KBM-7 (cell line): ENCODE measurements at places on chromosomes 1 and 21.

DNA sequence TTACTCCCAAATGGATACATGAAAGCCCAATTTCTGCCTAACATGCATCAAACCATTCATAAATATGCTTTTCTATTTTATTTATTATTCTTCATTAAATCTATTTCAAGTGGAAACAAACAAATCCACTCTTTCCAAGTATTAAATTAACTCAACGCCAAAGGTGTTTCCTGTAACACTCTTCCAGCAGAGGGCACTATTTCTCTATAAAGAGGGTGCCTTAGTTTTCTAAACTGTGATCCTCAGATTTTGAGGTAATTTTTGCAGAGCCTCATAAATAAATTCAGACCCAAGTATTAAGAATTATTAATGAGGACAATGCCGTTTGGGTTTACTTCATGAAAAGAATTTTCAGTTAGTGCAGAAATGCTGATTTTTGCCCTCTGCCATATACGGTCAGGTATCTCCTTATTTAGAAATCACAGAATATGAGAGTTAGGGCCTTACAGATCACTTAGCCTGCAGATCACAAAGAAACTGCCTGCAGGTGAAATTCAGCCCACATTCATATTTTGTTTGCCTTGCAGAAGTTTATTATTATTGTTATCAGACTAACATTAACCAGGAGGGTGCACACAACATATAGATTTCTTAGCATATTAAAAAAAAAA lies 40.1 kb upstream of the MYSM1 start:
- DNase-seq, result peak; percentile 69

GRCh38 chr1:64721135-64721534 lies 23.7 kb upstream of the RAVER2 start:
- no peak for DNase-seq

GRCh38 chr1:44646261-44647110 lies 27.8 kb downstream of the TMEM53 start:
- DNase-seq, result no peak

DNA sequence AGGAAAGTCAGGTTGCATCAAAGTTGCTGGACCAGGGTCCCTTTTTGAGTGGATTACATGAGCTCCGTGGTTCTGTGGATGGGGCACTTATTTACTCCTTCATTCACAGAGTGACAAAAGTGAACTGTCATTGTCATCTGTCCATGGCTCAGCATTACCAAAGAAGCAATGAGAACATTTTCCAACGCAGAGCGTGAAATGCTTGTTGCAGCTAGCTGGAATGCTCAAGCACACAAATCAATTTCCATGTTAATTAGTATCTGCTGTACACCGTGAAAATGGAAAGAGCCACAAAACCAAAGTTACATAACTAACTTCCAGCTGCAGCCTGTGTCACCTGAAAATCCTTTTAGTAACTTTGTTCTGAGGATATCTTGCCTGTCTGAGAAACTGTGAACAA lies 78.9 kb downstream of the MT1HL1 start:
- DNase-seq, result no peak

DNA sequence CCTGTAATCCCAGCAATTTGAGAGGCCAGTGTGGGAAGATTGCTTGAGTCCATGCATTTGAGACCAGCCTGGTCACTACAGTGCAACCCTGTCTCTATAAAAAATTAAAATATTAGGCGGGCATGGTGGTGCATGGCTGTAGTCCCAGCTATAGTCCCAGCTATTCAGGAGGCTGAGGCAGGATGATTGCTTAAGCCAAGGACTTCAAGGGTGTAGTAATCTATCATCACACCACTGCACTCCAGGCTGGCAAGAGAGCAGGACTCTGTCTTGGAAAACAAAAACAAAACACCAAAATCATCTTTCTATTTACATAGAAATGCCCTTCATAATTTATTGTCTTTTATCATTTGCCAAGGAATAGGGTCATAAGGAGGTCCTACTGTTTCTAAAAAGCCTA lies 1274.1 kb upstream of the NCAM2 start:
- no peak for DNase-seq

DNA sequence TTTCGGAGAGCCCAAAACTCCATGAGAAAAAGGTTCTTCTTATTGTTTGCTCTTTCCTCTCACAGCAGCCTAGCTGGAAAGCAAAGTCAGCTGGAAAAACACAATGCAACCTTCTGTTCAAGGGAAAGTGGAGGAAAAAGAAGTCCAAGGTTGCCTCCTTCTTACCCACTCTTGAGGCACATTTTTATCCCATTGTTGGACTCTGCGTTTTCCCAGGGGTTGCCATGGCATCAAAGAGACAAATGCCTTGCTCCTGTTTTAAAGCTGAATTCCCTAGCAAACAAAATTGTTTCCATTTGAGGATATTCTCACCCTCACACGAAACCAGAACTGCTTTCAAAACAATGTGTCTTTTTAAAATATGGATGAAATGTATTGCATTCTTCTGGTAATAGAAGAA lies 45.1 kb upstream of the PALMD start:
- DNase-seq, result no peak

- DNase-seq, result no peak
Observed at GRCh38 chr1:91735266-91735845, 150.6 kb downstream of the TGFBR3 start.

DNA sequence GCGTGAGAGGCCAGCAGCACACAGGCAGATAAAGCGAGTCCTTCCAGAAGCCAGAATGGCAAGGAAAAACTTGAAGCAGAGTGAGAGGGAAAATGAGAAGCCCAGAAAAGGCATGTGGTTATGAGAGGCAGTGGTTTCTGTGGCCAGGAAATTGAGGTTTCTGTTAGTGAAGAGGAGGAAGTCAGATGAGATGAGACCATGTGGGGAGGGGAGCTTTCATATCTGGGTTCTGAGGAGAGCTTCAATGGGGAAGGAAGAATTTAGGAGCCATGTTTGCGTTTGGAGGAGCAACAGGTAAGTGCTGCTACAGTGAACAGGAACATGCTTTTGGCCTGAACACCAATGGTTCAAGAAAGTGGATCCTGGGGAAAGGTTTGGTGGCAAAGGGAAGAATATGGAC lies 6.1 kb upstream of the CD1A start:
- DNase-seq, result peak; percentile 90

GRCh38 chr1:107142140-107142542 lies 1.3 kb downstream of the NTNG1 start:
- DNase-seq, result peak; percentile 70

DNA sequence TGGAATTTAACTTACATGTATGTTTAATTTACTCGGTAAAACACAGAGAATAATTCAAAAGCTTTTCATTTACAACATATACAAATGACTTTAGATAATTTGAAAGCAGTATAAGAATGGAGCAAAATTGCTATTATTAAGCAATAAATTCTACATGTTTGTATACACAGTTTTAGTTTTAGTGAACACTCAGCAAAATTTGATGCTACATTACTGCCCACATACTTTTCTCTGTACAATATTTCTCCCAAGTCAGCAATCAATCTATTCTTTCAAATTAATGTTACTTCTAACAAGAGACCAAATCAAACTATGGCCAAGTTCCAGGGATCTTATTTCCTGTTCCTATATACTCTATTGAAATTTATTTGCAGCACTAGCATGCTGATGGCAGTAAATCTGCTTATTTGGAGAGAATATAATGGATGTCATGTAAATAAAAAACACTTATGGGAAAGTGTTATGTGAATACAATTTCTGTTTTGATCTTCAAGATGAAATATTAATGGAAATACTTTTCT lies 82.6 kb upstream of the BRINP3 start:
- no peak for DNase-seq

- peak; percentile 67 for DNase-seq
Observed at GRCh38 chr1:37945743-37946702, 830 bp downstream of the INPP5B start.

DNA sequence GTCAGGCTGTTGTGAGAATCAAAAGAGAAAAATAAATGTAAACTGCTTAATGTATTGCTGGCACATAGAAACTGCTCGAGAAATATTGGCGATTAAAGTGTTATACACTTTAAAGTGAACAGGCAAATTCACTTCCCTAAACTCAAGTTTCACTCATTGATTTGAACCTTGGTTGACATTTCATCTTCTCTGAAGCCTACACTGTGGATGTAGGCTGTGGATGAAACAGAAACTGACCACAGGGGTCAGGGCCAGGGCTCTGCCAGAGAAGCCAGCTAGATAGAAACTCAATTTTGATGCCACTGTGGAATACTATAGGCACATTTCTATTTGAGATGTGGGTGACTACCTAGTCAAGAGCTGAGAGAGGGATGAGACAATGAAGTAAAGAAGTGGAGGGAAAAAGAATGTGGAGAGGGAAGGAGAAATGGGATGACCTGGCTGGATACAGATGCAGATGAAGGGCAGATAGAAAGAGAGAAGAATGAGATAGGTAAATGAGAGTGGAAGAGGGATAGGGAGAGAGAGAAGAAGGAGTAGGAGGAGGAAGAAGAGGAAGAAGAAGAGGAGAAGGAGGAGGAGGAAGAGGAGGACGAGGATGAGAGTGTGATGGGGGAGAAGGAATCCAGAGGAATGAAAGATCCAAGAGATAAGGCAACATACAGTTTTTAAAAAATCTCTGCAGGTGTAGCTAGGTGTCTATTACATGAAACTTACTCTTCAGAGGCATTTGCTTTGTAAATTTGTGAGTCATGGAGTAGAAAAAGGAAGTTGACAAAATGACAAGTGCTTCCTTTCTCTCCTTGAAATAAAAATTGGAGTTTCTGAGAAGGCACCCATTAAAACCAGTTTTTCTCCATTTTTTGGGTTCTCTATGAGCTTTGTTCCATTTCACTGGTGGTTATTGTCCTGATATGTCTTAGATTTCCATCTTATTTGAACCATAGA lies 17.4 kb upstream of the CD1D start:
- no peak for DNase-seq

DNA sequence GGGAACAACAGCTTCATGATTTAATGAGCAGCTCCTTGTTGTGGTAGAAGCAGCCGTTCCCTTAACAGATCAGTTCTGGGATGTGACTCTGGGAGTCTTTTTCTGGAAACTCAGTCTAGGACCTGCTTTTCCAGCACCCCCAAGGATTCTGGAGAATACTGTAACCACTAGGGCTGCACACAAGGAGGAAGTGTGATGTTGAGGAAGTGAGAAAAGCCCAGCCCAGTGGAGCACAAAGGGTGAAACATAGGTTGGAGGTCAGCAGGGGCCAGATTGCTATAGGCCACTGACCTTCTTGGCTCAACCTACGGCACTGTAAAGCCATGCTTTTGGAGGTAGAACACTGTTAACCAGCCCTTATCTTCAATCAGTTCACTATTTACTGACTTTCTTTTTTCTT lies 10.1 kb upstream of the PLA2G5 start:
- no peak for DNase-seq
